ENCODE measurements at places on chromosomes 16 and 17. TPM values are rescaled to one million over a fixed set of nuclear protein-coding genes. Genes with fewer than 3 reads are reported as not detected.

DNA sequence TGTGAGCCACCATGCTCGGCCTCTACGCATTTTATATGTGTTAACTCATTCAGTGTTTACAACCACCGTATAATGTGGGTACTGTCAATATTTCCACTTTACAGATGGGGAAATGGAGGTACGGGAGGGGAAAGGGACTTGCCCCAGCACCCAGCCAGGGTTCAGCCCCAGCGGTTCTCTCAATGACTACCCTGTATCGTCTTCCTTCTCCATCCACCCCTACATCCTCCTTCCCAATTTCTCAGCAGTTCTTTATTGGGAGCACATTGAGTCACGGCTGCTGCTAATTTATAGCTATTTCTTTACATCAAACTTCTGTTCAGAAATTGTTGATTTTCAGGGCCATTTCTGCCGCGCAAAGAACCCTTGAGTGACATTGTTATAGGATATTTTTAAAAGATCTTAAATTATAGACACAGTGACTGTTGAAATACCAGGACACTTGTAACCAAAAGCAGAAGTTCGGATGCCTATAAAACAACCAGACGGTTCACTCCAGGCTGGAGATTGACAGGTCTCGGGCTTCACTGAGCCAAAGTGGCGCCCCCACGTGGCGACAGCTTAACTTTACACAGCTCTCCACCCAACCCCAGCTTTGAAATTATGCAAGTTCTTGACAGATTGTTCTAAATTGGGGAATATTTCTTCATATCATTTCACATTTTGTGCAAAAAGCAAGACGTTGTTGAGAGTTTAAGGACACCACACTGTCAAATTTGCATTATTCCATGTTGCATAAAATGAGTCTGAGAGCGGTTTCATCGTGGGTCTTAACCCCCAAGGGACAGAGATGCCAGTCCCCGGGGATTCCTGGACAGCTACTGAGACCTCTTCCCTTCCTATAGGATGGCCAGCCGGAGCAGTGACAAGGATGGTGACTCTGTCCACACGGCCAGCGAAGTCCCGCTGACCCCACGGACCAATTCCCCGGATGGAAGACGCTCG is 11.8 kb downstream of the SYT17 start:
- DNase-seq: peak; percentile 37

GRCh38 chr16:79715061-79715460 is 114.5 kb upstream of the MAF start:
- DNase-seq: peak; percentile 55

The SPN gene
- total RNA-seq: not detected

GRCh38 chr16:66197668-66198278 is 168.7 kb upstream of the CDH5 start:
- DNase-seq: no peak

The TAC4 gene
- not detected for total RNA-seq

The ASPHD1 gene
- 2.4 TPM for total RNA-seq

GRCh38 chr17:82782657-82783207 is 30.9 kb downstream of the TBCD start:
- DNase-seq: no peak

GRCh38 chr16:75261590-75262078 is 10.2 kb upstream of the BCAR1 start:
- no peak for DNase-seq

DNA sequence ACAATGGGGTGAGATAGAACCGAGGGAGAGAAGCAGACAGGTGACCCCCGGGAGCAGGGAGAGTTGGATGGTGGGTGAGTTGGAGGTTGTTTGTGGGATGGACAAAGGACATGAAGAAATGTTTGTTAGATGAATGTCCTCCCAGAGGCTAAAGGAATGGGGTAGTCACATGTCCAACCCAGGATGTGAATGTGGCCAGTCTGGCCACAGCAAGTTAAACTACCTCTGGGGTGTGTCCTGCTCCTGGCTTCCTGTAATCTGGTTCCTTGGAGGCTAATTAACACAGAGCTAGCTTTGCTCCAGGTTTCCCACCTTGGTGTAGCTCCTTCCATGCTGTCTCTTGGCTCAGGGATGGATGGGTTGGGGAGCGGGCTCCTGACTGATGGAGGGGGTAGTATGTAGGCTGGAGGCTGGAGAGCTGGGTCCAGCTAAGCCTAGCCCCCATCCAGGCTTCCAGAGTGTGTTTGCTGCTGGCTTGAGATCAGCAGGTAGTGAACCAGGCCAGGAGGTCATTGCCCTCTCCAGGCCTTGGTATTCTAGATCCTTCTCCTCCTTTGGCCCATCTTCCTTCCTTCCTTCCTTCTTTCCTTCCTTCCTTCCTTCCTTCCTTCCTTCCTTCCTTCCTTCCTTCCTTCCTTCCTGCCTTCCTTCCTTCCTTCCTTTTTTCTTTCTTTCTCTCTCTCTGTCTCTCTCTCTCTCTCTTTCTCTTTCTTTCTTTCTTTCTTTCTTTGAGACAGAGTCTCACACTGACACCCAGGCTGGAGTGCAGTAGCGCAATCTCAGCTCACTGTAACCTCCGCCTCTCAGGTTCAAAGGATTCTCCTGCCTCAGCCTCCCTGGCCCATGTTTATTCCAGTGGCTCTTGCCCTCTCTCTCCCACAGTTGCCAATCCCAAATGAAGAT is 28.0 kb upstream of the UBE2G1 start:
- peak; percentile 93 for DNase-seq

The SLC16A6 gene
- 0.26 TPM for total RNA-seq

GRCh38 chr16:12819126-12820117 is 15.7 kb upstream of the CPPED1 start:
- no peak for DNase-seq

GRCh38 chr17:34437188-34437587 is 74.2 kb upstream of the CCL1 start:
- no peak for DNase-seq

The FOXN1 gene
- total RNA-seq: 0.38 TPM

GRCh38 chr17:17661834-17662385 is 19.3 kb upstream of the RAI1 start:
- DNase-seq: no peak

The PIK3R6 gene
- not detected for total RNA-seq

- peak; percentile 77 for DNase-seq
Measured at GRCh38 chr17:62703261-62703775, 75.8 kb downstream of the MRC2 start.

GRCh38 chr16:1451702-1452392 is 7.5 kb upstream of the CCDC154 start:
- no peak for DNase-seq

GRCh38 chr16:12315330-12316136 is 339.0 kb downstream of the SNX29 start:
- no peak for DNase-seq

The ALDOC gene
- 53.4 TPM for total RNA-seq

- no peak for DNase-seq
Measured at GRCh38 chr17:57663326-57664070, 81.6 kb downstream of the CCDC182 start.

DNA sequence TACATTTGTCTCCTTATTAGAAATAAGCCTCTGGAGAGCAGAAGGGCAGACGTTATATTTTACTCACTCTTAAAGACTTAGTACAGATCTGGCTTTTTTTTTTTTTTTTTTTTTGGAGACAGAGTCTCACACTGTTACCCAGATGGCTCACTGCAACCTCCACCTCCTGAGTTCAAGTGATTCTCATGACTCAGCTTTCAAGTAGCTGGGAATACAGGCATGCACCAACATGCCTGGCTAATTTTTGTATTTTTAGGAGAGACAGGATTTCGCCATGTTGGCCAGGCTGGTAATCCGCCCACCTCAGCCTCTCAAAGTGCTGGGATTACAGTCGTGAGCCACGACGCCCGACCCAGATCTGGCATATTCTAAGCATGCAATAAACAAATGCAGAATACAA is 36.4 kb upstream of the TMEM97 start:
- DNase-seq: peak; percentile 92

DNA sequence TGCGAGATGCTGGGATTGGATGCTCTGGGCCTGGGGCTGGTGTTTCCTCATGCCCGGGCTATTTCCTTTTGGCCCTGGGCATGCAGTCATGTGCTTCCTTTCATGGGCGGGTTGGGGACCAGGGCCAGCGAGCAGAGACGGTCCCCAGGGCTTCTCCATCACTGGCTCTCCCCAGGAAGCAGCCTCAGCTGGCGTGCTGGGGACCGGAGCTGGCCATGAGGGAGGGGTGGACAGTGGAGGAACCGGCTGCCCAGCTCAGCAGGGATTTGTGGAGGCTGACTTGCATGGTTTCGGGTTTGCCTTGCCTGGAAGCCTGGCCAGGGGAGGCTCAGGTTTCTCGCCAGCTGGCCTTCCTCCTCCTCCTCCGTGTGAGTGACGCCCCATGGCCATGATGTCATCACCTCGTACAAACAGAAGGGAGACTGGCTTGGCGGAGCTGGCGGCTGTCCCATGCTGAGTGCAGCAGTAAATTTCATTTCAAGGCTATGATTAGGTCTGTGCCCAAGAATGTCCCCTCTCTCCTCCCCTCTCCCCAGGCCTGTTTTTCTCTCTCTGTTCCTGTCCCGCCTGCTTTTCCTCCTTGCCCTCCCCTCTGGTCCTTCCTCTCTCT is 8.9 kb upstream of the TIMP2 start:
- peak; percentile 86 for DNase-seq

DNA sequence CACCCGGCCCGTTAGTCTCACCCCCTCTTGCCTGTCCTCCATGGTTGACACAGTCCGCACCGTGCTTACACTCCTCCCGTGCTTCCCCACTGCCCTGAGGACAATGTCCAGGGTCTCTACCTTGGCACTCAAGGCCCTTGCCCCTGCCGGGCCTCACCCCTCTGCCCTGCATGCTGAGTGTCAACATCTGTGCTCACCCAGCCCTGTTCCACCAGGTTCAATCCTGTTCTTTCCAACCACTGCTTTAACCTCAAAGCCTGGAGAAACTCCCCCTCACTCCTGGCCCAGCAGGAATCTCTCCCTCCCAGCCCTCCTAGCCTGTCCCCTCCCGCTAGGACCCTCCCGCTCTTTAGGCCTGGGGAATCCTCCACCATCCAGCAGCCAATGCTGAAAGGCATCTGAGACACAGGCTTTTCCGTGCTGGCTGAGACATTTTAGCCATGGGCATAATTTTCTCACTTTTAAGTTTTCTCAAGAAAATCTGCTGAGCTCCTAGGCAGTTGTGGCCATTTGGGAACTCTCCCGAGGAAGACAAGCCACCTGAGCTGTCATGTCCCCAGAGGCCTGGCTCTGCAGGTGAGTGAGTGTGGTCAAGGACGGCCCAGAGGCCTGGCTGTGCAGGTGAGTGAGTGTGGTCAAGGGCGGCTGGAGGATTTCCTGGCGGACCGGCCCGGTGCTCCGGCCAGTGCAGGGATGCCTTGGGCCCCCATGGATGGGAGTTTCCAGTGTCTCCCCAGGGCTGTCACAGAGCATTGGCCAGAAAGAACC is 10.8 kb upstream of the P2RX1 start:
- no peak for DNase-seq

DNA sequence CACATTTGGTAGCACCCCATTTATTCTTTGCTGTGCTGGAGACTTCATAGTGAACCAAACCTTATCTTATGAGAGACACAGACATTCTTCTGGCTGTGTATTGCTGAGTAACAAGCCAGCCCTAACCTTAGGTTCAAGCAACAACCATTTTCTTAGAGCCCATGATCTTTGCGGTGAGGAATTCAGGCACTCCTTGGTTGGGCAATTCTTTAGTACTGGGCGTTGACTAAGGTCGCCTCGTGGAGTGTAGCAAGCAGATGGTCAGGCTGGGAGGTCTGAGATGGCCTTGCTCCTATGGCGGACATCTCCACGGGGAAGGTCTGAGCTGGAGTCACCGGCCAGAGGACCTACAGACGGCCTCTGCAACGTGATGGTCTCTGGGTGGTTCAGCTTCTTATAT is 43.1 kb downstream of the ARSG start:
- DNase-seq: no peak

The JUP gene
- 227 TPM for total RNA-seq

The NPB gene
- total RNA-seq: 0.26 TPM

DNA sequence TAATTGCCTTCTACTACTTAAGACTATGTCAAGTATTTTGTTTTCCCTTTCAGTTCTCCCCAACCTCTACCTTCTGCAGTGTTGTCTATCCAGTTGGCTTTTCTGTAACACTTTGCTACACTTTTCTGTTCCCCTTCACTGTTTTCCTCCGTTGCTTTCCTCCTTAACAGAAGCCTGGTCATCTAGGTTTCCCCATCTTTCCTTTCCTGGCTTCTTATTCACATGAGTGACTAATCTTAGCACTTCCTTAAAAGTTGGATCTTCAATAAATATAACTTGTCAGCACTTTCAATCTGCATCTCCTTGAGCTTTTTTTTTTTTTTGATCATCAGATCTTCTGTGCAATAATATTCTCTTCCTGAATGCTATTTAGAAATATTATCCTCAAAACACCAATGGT is 2.8 kb upstream of the SLFN11 start:
- DNase-seq: peak; percentile 47

The SLC12A3 gene
- total RNA-seq: not detected

DNA sequence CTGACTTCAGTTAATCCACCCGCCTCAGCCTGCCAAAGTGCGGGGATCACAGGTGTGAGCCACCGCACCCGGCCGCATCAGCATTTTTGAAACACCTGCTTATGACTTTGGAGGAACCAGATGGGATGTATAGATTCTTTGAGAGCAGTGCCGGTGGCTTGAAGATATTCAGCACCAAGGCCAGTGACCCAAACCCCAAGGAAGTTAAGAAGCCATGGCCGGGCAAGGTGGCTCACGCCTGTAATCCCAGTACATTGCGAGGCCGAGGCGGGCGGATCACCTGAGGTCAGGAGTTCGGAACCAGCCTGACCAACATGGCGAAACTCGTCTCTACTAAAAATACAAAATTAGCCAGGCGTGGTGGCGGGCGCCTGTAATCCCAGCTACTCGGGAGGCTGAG is 43.9 kb downstream of the TRARG1 start:
- no peak for DNase-seq

The CD7 gene
- total RNA-seq: not detected

DNA sequence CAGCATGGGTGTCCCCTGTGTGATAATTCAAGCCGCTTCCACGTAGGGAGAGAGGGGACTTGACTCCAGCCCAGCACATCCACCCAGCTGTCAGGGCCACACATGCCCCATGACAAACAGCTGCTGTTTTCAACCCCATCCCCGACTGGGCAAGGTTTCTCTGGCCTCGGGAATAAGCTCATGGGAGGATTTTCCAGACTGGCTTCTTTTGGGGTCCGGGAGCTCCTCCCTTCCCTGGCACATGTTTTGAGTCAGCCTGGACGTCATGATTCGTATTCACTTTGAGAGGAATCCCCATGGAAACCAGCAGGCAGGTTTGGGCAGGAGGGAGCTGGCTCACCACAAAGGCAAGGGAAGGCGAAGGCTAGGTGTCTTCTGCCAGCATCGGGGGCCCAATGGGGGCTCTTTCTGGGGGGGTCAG is 156.4 kb downstream of the CMIP start:
- peak; percentile 98 for DNase-seq

- peak; percentile 45 for DNase-seq
Measured at GRCh38 chr16:50747207-50747956, 5.5 kb downstream of the CYLD start.

The ABCA3 gene
- 0.51 TPM for total RNA-seq

GRCh38 chr16:68786685-68787418 is 49.8 kb downstream of the CDH1 start:
- DNase-seq: peak; percentile 93

The NOG gene
- 0.26 TPM for total RNA-seq

- peak; percentile 95 for DNase-seq
Measured at GRCh38 chr16:53745753-53746266, 41.9 kb downstream of the FTO start.

The PTX4 gene
- total RNA-seq: under 0.01 TPM

The ENPP7 gene
- total RNA-seq: not detected
